ENCODE measurements at places on chromosomes 3 and 15. TPM values are rescaled to one million over a fixed set of nuclear protein-coding genes. Genes with fewer than 3 reads are reported as not detected.
A peak's percentile ranks its signal among the peaks of the same experiment; 100 is the strongest.

Gene FAN1
- total RNA-seq, result 13.6 TPM

- peak within 1 kb of the TSS; percentile 70 for H3K4me3 ChIP-seq
- no peaks in the 10 kb centered on the region for H3K36me3 ChIP-seq
- peak; percentile 68 for DNase-seq
- peak within 1 kb of the TSS; percentile 68 for H3K27ac ChIP-seq
- peaks cover 38% of the 10 kb centered on the region for H3K4me1 ChIP-seq
Measured at GRCh38 chr3:50674349-50675178, at the start of gene DOCK3. Gene DOCK3, plus strand, starts transcription at chr3:50674927. Its CDS starts 337 bp downstream, at chr3:50675264.

GRCh38 chr3:85576697-85577200 is 618.0 kb downstream of the CADM2 start:
- no peaks in the 10 kb centered on the region for H3K36me3 ChIP-seq
- no peak for DNase-seq
- no peak overlapping the region for H3K27ac ChIP-seq
- no peaks in the 10 kb centered on the region for H3K4me1 ChIP-seq
- no peak overlapping the region for H3K4me3 ChIP-seq

- DNase-seq, result no peak
- H3K4me1 ChIP-seq, result peaks cover 60% of the 10 kb centered on the region
- no peaks in the 10 kb centered on the region for H3K27me3 ChIP-seq
- peak overlapping the region; percentile 86 for H3K27ac ChIP-seq
Measured at GRCh38 chr15:75531041-75531450, 48.1 kb downstream of the PTPN9 start.

Gene RTP3
- total RNA-seq, result not detected

Gene ISLR
- total RNA-seq, result 75.6 TPM

GRCh38 chr3:30311781-30312180 is 294.6 kb upstream of the TGFBR2 start:
- H3K27ac ChIP-seq, result no peak overlapping the region
- H3K36me3 ChIP-seq, result no peaks in the 10 kb centered on the region
- peaks cover 26% of the 10 kb centered on the region for H3K4me1 ChIP-seq
- no peak for DNase-seq

Gene KCNMB2
- total RNA-seq, result 0.17 TPM

Gene PLAAT1
- 0.84 TPM for total RNA-seq

DNA sequence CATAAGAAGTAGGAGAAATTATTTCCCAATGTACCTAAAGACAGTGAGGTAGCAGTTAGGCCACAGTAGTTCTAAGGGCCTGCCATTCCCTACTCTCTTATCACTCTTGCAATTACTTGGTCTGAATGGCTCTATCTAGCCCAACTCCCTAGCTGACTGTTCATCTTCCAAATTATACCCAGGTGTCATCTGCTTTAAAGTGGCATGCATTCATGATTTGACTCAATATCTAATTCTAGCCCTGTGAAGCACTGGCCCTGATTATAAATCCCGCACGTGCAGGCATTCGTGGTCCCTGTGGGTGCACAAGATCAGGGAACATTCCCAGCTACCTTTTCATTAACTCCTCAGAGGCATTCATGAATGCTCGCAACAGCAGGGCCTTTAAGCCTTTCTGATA is 43.1 kb upstream of the ZNF774 start:
- H3K27ac ChIP-seq, result no peak overlapping the region
- no peak overlapping the region for H3K4me3 ChIP-seq
- peak; percentile 24 for DNase-seq
- no peaks in the 10 kb centered on the region for H3K36me3 ChIP-seq

Gene PODXL2
- 1.9 TPM for total RNA-seq

All from esophagus muscularis mucosa (tissue), 4 donors.